Calu3 (cell line): ENCODE measurements at places on chromosomes 2 and 18. TPM values are rescaled to one million over a fixed set of nuclear protein-coding genes. Genes with fewer than 3 reads are reported as not detected.

DNA sequence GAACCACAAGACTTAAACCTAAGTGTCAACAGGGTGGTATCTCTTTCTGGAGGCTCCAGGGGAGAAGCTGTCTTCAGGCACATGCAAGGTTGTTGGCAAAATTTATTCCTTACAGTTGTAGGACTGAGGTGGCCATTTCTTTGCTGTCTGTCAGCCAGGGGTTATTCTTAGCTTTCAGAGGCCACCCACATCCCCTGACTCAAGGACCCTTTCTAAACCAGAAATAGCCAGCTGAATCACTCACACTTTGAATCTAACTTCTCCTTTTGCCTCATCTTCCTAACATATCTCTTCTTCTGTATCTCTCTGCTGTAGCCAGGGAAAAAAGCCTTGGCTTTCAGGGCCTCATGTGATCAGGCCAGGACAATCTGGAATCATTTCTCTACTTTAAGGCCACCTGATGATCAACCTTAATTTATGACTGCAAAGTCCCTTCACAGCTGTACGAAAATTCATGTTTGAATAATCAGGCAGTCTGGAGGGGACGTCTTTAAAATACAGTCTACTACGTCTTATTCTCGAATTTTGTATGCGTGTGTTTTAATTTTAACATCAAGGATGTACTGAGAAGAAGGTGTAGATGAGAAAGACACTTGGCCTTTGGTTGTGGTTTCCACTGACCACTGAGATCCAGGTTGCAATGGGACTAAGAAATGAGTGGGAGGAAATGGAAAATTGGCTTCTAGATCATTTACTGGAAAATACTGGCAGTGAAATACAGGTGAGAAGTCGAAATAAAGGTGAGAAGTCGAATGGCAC, 90.4 kb downstream of the DOCK10 start:
- no peak for DNase-seq

GRCh38 chr2:46018773-46019591, 278.2 kb upstream of the EPAS1 start:
- no peak for DNase-seq

DNA sequence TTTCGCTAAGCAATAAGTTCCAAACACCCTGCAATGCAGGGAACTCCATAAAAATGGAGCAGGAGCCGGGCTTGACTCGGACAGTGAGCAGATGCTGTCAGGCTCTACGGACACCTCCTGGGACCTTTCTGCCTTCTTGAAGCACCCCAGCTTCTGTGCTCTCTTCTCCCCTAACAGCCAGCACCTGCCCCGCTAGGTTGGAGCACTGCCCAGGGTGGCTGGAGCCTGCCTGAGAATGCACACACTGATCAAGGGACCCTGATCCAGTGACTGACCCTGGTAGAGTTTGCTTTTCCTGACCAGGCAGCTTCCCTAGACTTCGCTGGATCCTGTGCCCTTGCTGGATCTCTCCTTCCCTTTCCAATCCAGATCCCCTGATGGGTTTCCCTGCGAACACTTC, 40.9 kb downstream of the CD226 start:
- no peak for DNase-seq

- no peak for DNase-seq
Observed at GRCh38 chr2:118294063-118294462, 205.8 kb downstream of the INSIG2 start.

MROH2A gene
- total RNA-seq: 0.33 and 0.76 TPM in 2 replicates

GRCh38 chr2:235398321-235398720, 95.5 kb upstream of the AGAP1 start:
- DNase-seq: no peak
